ENCODE measurements at places on chromosomes 16 and 17.

- no peak for DNase-seq
These were observed 47.3 kb downstream of the RPH3AL start for GRCh38 chr17:305090-305976.

DNA sequence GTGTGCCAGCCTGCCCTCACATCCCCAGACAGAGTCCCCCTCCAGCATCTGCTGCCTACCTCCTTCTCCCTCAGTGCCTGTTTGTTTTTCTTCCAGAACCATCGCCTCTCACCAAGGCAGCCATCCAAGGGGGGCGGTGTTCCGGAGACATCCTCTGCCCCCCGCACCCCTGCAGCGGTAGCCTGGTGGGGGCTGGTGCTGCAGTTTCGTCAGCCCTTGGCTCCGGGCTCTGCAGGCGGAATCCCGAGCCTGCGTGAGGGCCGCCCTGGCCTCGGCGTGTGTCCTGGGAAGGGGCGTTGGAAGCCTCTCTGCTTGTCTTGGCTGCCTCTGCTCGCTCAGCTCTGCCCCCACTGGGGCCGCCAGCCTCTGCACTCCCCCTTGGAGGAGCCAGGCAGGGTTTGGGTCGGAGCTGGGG is 126.0 kb upstream of the CIBAR2 start:
- peak; percentile 96 for DNase-seq

DNA sequence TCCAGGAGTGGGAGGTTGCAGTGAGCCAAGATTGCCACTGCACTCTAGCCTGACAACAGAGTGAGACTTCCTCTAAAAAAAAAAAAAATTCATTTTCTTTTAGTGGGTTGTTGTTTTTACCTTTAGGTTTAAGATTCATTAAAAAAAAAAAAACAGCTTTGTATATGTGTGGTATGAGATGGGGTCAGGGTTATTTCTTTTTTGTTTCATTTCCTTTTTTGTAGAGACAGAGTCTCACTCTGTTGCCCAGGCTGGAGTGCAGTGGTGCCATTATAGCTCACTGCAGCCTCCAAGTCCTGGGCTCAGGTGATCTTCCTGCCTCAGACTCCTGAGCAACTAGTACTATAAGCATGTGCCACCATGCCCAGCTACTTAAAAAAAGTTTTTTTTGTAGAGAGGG is 47.0 kb downstream of the BCAS3 start:
- no peak for DNase-seq

GRCh38 chr17:68776451-68776850 is 175.3 kb upstream of the FAM20A start:
- no peak for DNase-seq

GRCh38 chr17:395974-396373 is 43.4 kb upstream of the RPH3AL start:
- no peak for DNase-seq

- DNase-seq, result no peak
These were observed 202.5 kb upstream of the MON1B start for GRCh38 chr16:76988526-76988925.

GRCh38 chr16:84013787-84014569 is 28.6 kb downstream of the SLC38A8 start:
- DNase-seq, result peak; percentile 22

- DNase-seq, result no peak
These were observed 1.9 kb downstream of the TAX1BP3 start for GRCh38 chr17:3666516-3666915.

DNA sequence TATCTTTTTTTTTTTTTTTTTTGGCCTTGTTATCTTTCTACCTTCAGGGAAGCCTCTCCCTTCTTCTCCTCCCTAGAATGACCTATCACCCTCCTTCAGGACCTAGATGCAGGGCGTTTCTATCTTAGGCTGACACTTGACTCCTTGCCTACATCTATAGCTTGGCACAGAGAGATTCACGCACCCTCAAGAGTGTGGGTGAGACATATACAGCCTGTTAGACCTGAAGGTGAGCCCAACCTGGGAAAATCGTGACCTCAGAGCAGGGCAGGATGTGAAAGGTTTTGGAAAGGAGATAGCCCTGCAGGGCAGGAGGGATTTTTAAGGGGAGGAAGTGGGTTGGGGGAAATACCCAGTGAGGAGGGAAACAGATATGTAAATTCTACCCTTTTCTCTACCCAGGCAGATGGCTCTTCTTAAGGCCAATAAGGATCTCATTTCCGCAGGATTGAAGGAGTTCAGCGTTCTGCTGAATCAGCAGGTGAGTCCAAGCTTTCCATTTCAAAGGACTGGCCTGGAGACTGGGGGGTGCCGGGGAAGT is at the start of gene AHSP:
Gene AHSP, plus strand, starts transcription at position 167 of the 541 bp plus-strand sequence. Its CDS starts 240 bp downstream, at position 407.
- no peak for DNase-seq

DNA sequence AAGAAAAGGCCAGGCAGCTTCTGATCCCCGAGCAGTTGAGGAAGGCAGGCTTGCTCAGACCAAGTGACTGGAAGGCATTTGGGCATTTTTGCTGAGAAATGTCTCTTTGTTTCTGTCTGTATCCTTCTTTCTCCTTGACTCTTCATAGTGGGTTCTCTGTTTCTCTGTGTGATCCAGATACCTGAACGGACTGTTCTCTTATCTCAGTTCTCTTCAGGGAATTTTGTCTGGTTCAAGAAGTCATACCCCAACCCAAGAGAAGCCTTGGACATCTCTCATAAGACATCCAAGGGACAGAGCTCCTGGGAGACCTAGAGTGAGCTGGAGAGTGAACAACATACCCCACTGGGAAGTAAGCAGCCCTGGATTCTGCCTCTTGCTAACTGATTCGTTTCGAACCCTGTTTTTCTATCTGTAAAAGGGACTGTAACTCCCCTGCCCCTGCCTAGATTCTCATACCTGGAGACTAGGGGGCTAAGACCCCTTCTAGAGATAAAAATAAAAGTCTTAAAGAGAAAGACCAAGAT is 541 bp downstream of the CCL3 start:
- no peak for DNase-seq

DNA sequence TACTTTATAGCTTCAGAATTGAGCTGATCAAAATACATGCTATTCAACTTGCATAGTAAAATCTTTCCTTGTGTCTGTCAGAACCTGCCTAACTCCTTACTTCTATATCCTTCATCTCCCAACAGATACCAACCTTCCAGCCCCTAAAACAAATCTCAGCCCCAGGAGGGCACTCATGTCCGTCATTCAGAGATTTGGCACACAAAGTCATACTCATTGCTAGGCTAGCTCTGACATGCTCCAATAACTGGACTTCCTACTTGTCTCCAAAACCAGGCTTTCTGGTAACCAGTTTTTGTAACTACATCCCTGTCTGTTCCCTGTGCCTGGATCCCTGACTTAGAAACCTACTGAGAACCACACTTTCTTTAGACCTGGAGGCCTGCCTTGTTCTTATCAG is 37.5 kb upstream of the DHX40 start:
- DNase-seq, result no peak

- DNase-seq, result no peak
These were observed 95.9 kb upstream of the ZFHX3 start for GRCh38 chr16:73143576-73144422.

GRCh38 chr17:63151941-63152523 is 186.0 kb downstream of the TANC2 start:
- DNase-seq, result peak; percentile 32

- DNase-seq, result no peak
These were observed 33.1 kb downstream of the NLRC5 start for GRCh38 chr16:57022445-57022844.

- DNase-seq, result no peak
These were observed 3.1 kb downstream of the PRSS21 start for GRCh38 chr16:2819939-2820835.

DNA sequence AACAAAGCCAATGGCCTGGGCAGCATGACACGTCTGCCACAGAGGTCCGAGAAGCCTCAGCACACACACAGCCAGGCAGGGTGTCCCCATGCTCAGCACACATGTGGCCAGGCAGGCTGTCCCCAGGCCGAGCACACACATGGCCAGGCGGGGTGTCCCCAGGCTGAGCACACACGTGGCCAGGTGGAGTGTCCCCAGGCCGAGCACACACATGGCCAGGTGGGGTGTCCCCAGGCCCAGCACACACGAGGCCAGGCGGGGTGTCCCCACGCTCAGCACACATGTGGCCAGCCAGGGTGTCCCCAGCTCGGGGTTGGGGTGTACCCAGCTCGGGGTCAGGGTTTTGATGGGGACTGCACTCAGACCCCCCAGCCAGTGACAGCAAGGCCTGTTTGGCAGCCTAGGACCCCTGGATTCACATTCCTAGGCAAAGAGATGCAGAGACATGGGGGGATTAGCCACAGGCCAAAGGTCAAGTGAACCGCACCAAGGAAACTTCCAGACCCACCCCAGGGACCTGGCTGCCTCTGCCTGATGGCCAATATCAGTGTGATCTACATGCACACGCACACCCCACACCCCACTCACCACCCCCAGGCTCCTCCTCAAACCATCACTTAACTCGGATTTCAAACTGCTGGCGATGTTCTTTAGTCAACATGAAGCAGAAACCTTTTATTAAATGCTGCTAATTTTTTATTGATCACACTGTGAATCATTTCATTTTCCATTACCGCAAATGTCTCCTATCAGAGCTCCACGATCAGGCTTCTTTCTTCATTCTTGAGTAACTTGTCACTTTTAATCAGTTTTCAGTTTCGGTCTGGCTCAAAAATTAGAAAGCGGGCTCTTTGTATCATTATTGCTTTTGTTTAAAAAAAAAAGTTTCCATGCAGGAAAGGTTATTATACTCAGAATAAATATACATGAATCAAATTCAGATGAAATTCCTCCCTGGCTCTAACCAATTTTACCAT is 111.4 kb downstream of the ZNF423 start:
- DNase-seq, result no peak

GRCh38 chr16:72942021-72942420 is 105.9 kb downstream of the ZFHX3 start:
- no peak for DNase-seq

DNA sequence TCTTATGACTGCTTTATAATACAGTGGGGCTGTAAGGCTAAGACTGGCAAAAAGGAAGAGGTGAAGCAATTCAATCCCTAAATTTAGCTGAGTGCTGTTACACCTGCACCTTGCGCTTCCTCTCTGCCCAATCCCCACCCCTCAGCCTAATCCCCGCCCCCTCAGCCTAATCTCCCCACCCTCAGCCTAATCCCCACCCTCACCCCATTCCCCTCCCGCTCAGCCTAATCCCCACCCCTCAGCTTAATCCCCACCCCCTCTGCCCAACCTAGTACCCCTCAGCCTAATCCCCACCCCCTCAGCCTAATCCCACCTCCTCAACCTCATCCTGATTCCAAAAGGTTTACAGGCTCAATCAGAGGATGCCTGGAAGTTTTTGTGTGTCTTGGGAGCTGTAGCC is 155.5 kb downstream of the PMP22 start:
- DNase-seq, result no peak

DNA sequence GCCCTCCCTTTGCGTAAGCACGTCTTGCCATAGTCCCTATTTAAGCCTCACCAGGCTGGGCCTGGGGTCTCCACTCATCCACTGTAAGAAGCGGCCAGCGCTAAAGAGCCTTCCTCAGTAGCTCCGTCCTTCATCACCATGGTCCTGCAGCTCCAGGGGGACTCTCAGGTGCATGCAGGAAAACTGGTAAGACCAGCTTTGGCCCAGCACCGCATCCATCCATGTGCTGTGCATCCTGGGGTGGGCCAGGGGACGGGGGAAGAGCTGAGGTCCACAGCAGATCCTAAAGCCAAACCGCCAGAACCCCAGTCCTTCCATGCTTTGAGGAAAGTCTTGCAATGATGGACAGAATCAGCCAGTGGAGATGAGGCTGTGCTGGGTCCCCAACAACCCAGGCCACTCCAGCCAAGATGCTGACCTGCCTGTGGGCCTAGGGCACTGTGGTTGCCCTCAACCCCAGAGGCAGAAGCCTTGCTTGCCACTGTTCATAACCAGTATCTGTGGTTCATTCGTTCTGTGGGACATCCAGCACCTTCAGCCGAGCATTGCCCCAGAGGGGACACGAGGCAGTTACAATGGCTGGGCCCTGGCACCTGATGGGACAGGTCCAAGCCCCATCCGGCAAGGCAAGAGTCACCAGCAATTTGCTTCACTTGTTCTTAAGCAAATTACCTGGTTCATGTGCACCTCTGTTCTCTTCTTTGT is 44.4 kb downstream of the RBFOX3 start:
- no peak for DNase-seq

DNA sequence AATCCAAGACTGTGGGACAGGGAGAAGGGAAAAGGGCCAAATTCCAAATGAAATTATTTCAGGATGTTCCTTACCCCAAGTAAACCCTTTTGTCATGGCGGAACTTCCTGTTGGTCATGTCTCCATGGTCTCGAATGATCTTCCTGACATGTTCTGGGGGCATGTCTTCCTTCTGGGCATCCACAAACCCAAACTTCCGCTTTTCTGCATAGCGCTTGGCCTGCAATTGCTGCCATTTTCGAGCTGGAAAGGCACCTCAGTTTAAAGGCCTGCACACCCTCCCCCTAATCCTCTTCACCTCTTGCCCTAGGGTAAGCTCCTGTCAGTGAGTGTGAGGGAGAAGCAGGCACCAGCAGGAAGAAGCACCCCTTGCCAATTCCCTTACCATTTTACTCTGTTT is 1.2 kb downstream of the PRPF8 start:
- DNase-seq, result no peak

DNA sequence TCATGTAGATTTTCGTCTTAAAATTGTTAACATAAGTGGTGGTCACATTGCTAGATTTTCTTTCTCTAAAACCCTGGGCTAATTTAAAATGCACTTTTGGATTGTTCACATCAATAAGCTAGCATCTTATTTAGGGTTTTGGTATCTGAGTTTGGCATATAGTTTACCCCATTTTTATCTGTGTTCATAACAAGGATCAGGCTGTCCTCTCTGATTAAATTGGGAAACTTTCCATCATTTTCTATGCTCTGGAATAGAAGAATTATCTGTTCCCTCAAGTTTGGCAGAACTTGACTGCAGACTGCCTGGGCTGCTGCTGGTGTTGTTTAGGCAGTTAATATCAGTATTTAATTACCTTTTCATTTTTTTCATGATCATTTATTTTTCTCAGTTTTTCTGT is 1.8 kb downstream of the SPECC1 start:
- no peak for DNase-seq

DNA sequence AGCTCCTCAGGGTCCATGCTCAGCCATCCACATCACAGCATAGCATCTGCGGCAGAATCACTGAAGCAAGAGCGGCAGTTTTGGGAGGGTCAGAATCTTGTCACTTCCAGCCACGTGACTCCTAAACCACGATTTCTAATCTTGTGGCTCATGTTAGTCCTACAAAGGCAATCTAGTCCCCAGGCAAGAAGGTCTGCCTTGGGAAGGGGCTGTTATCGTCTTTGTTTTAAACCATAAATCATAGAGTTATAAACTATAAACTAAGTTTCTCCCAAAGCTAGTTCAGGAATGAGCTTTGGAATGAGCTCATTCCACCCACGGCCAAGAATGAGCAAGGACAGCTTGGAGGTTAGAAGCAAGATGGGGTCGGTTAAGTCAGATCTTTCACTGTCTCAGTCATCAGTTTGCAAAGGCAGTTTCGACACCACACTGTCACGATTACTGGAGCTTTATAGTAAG is 20.8 kb upstream of the DNAH17 start:
- DNase-seq, result no peak

DNA sequence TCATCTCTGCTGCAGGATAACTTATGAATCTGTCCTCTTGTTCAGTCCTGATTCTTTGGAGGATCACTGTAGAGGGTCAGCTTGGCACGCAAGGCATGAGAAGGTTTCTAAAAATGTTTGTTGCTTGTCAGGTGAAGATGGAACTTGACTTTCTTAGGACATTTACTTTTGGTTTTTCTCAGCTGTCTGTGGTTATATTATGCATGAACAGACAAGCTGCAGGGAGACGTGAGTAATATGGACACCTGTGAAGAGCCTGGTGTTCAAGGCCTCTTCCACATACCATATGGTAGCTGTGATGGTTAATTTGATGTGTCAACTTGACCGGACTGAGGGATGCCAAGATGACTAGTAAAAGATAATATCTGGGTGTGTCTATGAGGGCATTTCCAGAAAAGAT is 270.2 kb upstream of the CPHXL start:
- no peak for DNase-seq
